ENCODE measurements at places on chromosomes 2 and 18. TPM values are rescaled to one million over a fixed set of nuclear protein-coding genes. Genes with fewer than 3 reads are reported as not detected.

DNA sequence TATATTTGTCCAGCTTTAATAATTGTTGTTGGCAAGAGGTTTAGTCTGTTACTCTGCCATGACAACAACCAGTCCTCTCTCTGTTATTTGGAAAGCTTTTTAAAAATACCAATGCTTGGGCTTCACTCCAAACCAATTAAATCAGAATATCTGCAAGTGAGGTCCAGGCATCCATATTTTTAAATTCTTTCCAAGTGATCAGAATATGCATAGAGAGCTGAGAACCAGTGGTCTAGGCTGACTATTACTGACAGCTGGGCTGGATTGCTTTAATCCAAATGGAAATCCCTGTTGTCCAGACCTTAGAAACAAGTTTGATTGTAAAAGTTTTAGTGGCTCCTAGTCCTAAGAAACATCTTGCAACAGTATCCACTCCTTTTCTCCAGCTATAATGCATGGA is 1059.7 kb upstream of the ACVR2A start:
- no peak for DNase-seq

- DNase-seq, result no peak
Observed at GRCh38 chr2:69499966-69500365, 62.7 kb upstream of the NFU1 start.

DNA sequence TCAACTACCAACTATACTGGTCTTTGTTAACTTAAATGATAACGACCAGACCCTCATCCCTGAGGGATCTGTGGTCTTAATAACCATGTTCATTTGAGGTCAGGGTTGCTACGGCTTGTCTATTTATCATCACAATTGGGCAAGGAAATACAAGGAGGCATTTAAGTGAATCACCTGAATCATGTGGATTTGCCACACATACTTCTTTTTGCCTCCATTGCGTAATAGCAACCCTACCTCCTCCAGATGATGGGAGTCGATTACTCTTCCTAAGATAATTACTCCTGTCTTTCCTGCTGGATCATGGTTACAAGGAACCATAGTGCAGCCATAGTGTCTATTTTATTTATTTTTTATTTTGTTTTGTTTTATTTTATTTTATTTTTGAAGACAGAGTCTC is 42.2 kb downstream of the TAF4B start:
- DNase-seq, result no peak

GRCh38 chr2:40700231-40700954 is 248.5 kb upstream of the SLC8A1 start:
- no peak for DNase-seq

DNA sequence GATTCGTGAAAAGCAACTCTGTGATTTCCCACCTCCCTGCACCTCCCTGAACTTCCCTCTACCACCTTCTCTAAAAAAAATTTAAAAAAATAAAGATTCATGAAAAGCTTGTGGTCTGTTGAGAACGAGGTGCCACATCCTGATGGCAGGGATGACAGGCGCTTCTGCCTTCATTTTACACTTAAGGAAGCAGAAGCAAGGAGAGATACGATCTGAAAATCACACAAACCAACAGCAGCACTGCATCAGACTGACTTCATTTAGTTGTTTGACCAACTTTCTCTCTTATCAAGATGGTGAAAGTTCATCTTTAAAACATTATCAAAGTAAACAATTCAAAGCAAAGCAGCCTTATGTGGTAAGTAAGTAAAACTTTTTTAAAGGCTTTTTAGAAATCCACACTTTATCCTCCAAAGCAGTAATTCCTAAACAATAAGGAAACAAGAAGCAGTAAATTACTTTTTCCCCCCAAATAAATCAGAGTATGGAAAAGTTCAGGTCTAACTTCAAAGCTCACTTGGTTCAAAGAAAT is 15.5 kb downstream of the WDFY1 start:
- DNase-seq, result no peak

DNA sequence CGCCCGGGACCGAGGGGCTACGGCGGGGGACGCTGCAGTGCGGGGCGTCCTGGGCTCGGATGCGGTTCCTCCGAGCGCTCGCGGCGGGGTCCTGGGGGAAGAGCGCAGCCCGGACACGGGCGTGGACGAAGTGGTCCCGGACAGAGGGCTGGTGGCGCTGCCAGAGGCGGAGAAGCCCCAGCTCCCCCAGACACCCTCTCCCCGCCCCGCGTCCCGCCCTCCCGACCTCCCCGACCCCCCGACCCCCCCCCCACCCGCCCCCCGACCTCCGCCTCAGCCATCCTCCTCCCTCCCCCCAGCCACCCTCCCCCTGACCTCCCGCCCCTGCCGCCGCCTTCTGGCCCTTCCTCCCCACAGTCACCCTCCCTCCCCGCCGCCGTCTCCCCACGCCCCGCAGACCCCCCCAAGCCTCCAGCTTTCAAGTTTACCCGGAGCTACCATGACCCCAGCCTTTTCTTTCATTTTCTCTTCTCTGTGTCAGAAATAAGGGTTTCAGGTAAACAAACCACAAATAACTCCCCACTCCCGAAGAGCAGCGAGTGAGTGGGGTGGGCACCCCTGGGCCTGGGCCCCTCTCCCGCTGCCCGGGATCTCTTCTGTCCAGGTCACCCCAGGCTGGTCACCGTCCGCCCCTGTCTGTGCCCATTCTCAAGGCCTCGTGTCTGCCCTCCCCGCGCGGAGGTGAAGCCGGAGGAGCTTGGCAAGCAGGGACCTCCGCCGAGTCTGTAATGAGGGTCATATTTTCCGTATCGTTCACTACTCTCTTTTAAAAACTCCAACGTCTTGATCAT is 5.1 kb downstream of the NFATC1 start:
- DNase-seq, result peak; percentile 61

- DNase-seq, result no peak
Observed at GRCh38 chr2:209965723-209966122, 36.7 kb upstream of the RPE start.

TRIM43 gene
- total RNA-seq, result not detected

SLC4A1AP gene
- 18.7 TPM for total RNA-seq

FAM161A gene
- total RNA-seq, result 1.5 TPM

DSG4 gene
- not detected for total RNA-seq

GRCh38 chr2:16156411-16156810 is 216.1 kb downstream of the MYCN start:
- no peak for DNase-seq

DNA sequence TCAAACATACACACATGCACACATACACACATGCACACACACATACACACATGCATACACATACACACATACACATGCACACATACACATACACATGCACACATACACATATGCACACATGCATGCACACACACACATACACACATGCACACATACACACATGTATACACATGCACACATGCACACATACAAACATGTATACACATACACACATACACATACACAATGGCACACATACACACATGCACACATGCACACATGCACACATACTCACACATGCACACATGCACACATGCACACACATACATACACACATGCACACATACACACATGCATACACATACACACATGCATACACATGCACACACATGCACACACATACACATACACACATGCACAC is 137.2 kb downstream of the ACKR3 start:
- no peak for DNase-seq

DNA sequence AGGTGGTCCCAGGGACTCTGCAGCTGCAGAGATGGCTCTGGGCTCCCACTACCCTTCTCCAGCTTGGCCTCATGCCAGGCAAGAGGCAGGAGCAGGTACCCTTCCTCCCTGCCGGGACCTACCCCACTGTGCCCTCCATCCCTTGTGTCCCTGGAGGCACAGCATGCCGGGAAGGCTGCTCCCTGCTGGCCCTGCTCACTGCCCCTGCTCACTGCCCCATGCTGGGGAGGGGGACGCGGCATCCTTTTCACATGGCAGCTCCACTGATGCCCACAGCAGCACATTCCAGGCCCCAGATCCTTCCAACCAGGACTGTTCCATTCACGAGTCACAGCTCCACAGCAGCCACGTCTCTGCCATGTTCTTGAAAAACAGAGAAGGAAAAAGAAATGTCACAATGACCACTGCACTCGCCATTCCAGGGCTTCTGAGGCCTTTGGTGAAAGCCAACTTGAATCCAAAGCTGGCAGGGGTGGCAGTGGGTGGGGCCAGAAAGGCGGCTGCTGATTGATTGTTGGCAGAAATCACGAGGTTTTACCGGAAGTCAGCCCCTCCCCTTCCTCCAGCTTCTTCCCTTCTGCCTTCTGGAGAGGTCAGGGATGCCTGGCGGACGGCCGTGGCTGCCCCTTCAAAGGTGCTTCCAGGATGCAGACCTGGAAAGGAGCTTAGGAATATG is 268.0 kb downstream of the CYP26B1 start:
- no peak for DNase-seq

LYG2 gene
- not detected for total RNA-seq

DNA sequence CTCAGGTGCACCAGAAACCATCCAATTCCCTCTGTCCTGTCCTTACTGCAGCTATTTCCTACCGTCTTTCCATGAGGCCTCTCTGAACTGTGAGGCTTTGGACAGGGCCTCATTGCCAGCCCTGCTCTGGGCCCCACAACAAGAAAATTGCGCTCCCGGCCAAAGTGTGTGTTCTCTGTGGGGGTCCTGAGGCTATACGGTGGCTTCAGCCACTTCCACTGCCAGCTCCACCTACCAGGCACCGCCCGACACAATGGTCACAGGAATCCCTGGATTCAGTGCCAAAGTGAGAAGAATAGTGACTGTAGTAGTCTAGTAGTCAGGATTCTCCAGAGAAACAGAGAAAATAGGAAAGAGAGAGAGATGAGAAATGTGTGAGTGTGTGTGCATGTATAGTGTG is 140.2 kb downstream of the IRS1 start:
- no peak for DNase-seq

All from upper lobe of right lung (tissue), 1 donor.